ENCODE measurements at places on chromosomes 12 and 14.
A peak's percentile ranks its signal among the peaks of the same experiment; 100 is the strongest.

DNA sequence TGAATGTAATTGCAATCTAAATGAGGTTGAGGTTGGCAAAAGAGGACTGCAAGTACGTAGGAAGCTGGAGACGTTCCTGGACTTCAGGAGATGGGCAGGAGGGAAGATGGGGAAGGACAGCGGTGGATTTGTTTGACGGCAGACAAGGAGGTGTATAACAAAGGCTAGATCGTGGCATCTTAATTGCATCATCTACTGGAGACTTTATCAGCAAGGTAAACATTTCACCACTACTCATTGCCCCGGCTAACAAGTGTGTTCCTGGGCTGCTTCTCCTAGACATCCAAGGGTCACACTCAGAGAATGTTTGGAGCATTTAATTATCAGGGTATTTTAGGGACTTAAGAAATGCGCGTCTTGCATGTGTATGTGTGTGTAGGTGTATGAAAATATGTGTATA, 128.5 kb downstream of the KCNK10 start:
- no peak for DNase-seq

GRCh38 chr12:90954921-90955320, at the start of gene CCER1:
Gene CCER1, minus strand, starts transcription at chr12:90955176. Its CDS starts 434 bp downstream, at chr12:90954742.
- no peak for DNase-seq

DNA sequence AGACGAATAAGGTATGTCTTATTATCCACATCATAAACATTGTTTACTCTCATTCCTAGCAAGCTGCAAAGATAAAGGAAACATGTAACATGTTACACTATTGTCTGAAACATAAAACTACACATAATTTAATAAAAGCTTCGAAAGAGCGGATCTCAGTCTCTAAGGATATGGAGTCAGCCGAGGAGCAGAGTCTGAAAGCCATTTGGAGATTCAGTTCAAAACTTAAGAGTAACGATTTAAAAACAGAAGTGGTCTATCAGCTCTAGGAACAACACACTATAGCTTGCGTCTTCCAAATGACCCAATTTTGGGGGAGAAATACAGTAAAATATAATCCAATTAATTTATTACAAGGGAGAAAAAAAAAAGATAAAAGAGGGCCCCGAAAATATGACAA, 775 bp downstream of the NEMF start:
- DNase-seq = peak; percentile 10

DNA sequence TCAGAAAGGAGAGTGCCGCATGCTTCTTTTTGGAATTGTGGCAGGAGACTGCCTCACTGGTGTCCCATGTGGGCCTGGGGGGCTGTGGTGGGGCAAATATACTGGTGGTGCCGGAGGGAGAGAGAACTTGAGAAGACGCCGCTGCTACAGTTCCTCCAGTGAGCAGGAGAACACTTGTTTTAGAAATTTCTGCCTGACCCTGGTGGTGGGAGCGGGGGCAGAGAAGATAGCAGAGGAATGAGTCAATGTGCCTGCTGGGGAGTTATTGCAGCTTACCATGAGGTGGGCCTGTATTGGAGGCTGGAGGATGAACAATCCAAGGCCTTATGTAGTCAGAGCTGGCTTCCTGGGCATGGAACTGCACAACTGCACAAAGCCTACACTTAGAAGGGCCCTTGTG, 211.8 kb downstream of the SNAPC1 start:
- DNase-seq = no peak

DNA sequence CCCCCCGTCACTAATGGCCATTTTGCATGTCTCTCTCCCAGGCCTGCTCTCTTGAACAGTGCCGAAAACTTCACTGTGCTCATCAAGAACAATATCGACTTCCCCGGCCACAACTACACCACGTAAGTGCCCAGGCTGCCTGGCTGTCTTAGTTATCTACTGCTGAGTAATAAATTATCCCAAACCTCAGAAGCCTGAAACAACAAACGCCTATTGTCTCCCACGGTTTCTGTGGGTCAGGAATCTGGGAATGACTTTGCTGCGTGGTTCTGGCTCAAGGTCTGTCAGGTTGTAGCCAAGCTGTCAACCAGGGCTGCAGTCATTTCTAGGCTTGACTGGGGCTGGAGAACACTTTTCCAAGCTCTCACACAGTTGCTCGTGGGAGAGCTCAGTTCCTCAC, 32.6 kb downstream of the P2RX7 start:
- DNase-seq = peak; percentile 73

GRCh38 chr12:130704606-130705005, 11.5 kb downstream of the RIMBP2 start:
- no peak for DNase-seq

- peak; percentile 95 for DNase-seq
These were observed 89.6 kb downstream of the ARF6 start for GRCh38 chr14:49982501-49982951.

- DNase-seq = no peak
These were observed 84.3 kb upstream of the TMPO start for GRCh38 chr12:98431089-98431488.

GRCh38 chr12:116050275-116050674, 227.2 kb downstream of the MED13L start:
- DNase-seq = no peak

- peak; percentile 60 for DNase-seq
These were observed 12.9 kb upstream of the TUBA1A start for GRCh38 chr12:49201595-49202295.

DNA sequence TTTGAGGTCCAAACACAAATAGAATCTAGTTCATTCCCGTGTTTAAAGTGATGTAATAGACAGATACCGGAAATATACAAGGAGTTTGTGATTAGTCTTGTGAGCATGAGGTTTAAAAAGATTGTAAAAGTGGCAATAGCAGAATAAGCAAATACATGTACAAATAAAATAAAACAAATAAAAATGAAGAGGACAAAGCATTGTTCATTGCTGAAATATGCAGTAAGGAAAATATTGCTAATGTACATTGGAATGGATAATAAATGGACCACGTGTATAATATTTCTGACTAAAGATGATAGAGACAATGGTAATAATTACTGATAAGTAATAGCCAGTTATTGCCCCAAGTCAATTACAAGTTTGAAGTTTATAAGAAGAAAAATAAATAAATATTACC, 75.6 kb upstream of the RTL1 start:
- no peak for DNase-seq

- peak; percentile 41 for DNase-seq
These were observed 264.9 kb downstream of the NAV3 start for GRCh38 chr12:78095623-78096022.

DNA sequence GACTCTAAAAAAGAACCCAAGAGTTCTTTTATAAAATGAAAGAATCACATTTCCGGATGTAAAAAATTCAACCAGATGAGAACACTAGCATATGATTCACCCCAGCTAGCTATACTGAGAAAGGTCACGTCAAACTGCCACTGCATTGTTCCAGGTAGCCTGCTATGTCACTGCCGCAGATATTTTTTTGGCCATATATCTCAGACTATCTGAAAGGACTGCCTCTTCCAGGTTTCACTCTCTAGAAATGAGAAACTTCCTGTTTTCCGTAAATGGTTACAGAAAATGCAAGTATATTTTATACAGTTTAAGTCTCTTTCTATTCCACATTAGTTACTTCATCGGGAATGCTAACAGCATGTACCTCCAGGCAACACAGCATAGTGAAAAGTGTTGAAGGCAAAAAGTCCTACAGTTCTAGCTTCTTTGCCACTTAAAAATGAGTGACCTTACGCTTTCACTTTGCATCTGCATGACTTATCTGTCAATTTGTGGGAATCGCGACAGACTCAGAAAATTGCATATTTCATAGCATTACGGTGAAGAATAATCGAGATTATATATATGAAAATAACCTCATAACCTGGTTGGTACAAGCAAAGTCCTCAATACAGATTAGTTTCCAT, 105.2 kb downstream of the MED13L start:
- DNase-seq = no peak

DNA sequence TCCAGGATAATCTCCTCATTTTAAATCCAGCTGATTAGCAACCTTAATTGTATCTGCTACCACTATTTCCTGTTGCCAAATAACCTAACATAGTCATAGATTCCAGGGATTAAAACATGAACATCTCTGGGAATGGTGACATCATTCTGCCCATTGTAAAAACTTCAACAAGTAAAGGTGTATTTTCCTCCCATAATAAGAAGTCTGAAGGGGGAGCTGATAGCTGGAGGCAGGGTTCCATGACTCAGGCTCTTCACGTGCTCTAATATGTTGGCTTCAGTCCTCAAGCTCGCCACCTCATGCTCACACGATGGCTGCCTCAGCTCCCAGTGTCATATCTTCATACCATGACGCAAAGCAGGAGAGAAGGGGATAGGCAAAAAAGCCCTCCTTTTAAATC, 172.0 kb upstream of the VASH1 start:
- DNase-seq = no peak

GRCh38 chr14:92425101-92425500, 88.5 kb upstream of the RIN3 start:
- peak; percentile 42 for DNase-seq

DNA sequence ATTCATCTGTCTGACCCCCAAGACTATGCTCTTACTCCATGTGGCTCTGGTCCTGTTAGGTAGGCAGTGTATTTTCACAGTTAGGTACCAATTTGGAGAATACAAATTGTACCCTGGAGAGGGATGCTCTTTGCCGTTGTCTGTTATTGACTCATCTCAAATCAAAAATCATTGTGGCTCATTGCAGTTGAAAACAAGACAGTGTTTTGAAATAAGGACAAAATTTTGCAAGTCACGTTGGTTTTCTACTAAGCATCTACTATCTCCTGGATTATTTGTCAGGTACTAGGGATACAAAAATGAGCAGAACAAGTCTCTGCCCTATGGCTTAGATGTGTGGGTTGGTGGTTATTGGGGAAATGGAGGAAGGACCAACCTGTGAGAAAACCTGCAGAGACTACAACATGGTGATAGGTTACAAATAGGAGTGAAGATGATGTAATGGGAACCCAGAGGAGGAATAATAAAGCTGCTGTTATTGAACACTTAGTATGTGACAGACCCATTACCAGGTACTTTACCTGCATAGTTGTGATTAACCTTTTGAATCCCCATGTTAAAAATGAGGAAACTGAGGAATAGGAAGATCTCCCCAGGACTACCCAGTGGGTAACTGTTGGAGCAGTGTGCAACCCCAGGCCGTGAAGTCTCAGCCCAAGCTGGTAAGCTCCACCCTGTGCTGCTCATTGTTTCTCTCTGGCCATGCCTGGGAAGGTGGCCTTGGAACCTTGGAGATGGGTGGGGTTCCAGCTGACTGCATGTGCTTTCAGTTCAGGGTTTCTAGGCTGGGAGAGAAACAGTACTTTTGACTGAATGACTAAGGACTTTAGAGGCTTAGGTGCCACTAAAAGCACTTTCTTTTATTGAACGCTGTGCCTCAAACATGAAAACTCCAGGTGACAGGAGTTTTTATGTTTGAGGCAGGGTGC, 72.9 kb upstream of the SRSF5 start:
- DNase-seq = peak; percentile 50

- peak; percentile 30 for DNase-seq
These were observed 21.2 kb downstream of the MAX start for GRCh38 chr14:65080960-65081747.

DNA sequence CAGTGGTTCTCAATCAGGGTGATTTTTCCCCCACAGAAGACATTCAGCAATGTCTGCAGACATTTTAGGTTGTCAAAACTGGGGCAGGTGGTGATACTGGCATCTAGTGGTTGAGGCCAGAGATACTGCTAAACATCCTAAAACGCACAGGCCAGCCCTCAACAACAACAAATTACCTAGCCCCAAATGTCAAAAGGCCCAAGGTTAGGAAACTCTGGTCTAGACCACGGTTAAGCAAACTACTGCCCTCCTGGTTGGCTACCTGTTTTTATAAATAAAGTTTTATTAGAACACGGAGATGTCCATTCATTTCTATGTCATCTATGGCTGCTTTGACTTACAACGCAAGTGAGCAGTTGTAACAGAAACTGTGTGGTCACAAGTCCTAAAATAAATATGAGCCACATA, 186.7 kb downstream of the EFCAB11 start:
- peak; percentile 64 for DNase-seq

GRCh38 chr14:77024171-77024691, 4.3 kb downstream of the IRF2BPL start:
- peak; percentile 41 for DNase-seq

DNA sequence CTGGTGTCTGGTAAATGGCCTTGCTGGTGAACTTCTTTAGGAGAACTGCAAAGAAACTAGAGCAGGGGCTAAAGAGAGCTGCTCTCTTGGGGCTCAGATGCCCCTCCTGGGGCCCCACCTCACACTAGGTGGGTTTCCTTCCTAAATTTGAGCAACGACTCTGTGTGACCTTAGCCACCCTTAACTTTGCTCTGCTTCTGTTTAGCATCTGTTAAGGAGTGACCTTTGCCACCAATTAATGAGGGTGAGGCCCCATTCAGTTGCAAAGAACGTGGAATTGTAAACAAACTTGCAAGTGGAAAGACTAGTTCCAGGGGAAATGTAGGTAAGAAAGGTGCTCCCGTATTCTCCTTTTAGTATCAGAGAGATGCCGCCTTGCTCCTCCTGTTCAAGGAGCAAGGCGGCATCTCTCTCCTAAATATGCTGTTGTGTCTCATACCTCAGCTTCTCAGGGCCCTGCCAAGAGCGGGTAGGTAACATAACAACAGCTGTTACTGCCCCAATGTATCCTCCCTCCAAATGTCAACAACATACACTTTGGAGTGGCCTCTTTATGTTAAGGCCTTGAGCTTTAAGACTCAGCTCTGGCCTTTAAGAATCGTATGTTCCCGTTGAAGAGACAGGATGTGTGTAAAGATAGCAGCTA, 77.6 kb upstream of the FUT8 start:
- DNase-seq = no peak

- DNase-seq = peak; percentile 0
These were observed 3.2 kb downstream of the OR4K2 start for GRCh38 chr14:19878029-19878642.

DNA sequence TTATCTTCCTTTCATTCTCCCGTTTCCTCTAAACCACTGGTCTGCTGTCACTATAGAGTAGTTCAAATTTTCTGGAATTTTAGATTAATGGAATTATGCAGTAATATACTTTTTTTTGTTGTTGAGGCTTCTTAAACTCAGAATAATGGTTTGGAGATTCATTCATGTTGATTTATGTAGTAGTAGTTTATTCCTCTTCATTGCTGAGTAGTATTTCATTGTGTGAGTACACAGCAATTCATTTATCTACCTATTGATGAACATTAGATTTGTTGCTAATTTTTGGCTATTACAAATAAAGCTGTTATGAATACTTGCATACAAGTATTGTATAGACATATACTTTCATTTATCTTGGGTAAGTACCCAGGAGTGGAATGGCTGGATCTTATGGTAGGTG, 7.2 kb downstream of the RASSF8 start:
- no peak for DNase-seq

- peak; percentile 16 for DNase-seq
These were observed 24.7 kb downstream of the DDHD1 start for GRCh38 chr14:53128303-53129028.

GRCh38 chr12:101799774-101800173, 31.0 kb downstream of the GNPTAB start:
- DNase-seq = no peak

- no peak for DNase-seq
These were observed 1.2 kb downstream of the PTPRO start for GRCh38 chr12:15323480-15323879.

DNA sequence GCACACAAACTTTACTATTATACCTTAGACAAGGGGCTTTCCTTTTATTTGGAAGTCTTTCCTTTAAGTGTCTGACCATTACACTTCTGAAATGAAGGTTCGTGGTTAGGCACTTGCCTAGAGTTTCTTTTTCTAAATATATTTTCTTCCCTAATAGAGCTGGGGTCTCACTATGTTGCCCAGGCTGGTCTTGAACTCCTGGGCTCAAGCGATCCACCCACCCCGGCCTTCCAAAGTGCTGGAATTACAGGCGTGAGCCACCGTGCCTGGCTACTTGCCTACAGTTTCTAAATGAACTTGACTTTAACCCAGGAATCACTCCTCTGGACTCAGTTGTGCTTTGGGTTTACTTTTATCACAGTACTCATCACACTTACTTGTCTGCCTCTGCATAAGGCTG, 57.6 kb downstream of the PEBP1 start:
- no peak for DNase-seq
